Activated naive CD8-positive, alpha-beta T cell treated with anti-CD3 and anti-CD28 coated beads, Interleukin-2, amount 50 U/mL, for 24 hours (primary cell): ENCODE measurements at places on chromosomes 3 and 15.

DNA sequence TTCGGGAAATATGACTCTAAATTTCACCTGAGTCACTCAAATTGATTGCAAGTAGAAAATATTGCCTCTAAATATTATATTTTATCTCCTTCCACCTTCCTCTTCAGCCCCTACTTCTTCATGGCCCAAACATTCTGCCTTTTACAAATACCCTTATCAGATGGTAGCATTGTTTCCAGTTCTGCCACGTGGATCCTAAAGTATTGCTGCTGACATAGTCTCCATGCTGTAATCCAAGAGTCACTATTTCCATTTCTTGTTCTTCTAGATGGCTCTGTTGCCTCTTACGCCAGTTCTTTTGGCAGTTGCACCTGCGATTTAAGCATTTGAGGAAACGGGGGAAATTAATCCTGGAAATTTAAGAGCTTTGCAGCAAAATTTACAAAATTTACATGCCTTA lies 13.6 kb downstream of the LMOD3 start:
- no peak for DNase-seq

DNA sequence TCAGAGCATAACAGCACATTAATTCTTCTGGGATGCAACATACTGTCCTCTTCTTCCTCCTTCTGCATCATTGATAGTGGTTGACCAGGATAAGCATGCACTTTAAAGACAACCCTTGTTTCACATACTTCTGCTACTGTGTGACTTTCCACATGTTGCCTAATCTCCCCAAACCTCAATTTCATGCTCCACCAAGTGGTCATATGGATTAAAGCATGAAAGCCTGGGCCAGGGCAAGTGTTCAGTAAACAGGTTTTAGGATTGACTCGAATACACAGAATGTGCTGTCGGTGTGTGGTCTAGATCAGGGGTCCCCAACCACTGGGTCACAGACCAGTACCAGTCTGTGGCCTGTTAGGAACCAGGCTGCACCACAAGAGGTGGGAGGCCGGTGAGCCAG lies 22.5 kb upstream of the BFSP2 start:
- no peak for DNase-seq

DNA sequence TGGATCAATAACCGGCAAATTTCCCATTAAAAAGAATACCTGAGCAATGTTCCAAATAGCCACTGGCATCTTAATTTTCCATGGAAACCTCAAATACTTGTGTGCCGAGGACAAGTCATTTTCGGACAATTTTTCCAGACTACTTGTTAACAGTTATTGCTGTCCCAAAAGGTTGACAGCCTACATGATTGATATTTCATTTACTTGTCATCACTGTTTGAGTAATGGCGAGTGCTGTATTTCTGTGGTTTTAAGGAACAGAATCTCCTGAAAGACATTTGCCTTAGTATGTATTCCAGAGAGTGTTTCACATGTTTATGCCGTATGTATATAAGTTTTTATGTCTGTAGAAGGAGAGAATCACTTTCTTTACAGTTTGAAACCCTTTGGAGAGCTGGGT lies 36.7 kb downstream of the MAP2K5 start:
- no peak for DNase-seq

DNA sequence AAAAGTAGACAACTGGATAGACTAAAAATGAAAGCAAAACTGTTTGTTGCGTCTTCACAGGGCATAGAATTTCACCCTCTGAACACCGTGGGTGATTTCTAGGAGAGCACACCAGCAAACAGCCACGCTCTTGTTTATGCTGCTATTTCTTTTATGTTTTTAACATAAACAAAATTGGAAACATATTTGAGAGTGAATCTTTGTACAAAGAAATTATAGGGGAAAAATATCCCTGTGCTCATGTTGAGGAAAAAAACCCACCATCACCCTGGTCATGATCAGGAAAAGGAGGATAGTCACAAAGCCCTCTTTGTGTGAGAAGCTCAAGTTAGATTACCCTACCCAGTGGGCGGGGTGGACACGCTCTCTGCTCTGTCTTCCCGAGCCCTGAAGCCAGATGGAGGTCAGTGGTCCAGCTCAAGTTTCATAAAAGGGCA lies 313.3 kb downstream of the SATB1 start:
- peak; percentile 18 for DNase-seq

- no peak for DNase-seq
Observed at GRCh38 chr15:62382046-62382445, 217.0 kb upstream of the C2CD4B start.
